ENCODE measurements at places on chromosomes 12 and 14.

DNA sequence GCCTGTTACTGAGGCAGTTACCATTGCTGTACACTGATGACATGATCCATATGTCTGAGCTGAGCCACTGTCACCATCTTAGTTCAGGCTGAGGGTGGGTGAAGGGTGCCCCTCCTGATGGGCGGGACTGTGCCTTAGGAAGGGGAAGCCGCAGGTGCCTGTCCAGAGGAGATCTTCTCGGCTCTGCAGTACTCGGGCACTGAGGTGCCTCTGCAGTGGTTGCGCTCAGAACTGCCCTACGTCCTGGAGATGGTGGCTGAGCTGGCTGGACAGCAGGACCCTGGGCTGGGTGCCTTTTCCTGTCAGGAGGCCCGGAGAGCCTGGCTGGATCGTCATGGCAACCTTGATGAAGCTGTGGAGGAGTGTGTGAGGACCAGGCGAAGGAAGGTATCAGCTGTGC lies 3.7 kb downstream of the RNF31 start:
- no peak for DNase-seq

DNA sequence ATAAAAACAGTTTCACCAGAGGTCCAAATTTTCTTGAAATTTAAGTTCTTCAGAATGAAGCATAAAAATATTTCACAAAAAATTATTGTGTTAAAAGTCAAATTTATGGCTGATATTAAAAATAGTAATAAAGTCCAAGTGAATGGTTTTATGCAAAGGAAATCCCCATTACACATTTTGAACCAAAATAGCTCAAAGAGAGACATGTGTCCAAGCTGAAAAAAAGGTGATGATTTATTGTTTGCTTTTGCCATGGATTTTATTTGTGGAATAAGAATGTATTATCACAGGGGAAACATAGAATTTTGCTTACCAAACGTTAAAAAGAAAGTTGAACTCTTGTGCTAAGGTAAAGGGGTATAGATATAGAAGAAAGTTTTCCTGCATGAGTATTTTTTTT lies 4.6 kb downstream of the FOXG1 start:
- DNase-seq = no peak

- no peak for DNase-seq
These were observed 19.9 kb downstream of the EIF2B2 start for GRCh38 chr14:75022655-75023054.

GRCh38 chr14:93784878-93785277 lies 3.4 kb downstream of the PRIMA1 start:
- no peak for DNase-seq

GRCh38 chr12:113990250-113991223 lies 24.4 kb upstream of the RBM19 start:
- no peak for DNase-seq

- no peak for DNase-seq
These were observed 6.6 kb upstream of the LRP6 start for GRCh38 chr12:12273291-12273957.

DNA sequence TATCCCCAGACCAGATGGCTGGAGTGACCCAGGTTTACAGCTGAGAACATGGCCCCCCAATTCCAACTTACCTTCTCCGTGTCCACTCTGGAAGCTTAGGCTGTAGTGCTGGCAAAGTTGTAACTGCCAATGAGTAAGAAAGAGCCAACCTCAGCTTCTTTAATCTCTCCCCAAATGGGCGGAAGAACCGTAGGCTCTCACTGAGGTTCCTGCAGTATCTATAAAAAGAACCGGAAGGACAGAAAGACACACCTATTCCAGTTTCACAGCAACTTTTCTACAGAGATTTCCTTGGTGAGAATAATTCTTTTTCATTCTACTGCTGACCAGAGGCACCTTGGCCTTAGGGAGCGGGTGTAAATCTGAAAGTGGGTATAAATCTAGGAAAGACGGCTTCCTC lies at the start of gene GPRC5D:
TSS of gene GPRC5D (minus strand) at position 135 of the 400 bp plus-strand sequence. CDS start 1,786 bp downstream, outside the sequence.
- DNase-seq = no peak

DNA sequence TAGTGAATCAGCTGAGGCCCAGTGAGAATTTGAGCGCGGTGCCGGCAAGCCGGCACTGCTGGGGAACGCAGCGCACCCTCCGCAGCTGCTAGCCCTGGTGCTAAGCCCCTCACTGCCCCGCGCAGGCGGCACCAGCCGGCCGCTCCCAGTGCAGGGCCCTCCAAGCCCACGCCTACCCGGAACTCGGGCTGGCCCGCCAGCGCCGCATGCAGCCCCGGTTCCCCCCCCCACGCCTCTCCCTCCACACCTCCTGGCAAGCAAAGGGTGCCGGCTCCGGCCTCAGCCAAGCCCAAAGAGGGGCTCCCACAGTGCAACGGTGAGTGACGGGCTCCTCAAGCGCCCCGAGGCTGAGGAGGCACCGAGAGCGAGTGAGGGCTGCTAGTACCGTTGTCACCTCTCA lies 54.5 kb upstream of the VASH1 start:
- DNase-seq = no peak
